ENCODE measurements at places on chromosomes 5 and 9. TPM values are rescaled to one million over a fixed set of nuclear protein-coding genes. Genes with fewer than 3 reads are reported as not detected.

Gene MLANA
- total RNA-seq, result 46.7 TPM

Gene SCGB3A2
- total RNA-seq, result not detected

Gene CYLC2
- not detected for total RNA-seq

Gene AHRR
- total RNA-seq, result 10.7 TPM

Gene PDGFRB
- total RNA-seq, result 23.8 TPM

Gene TNC
- 24.7 TPM for total RNA-seq

Gene ADAMTS12
- 1.3 TPM for total RNA-seq

Gene LRRC19
- total RNA-seq, result not detected

Gene ZFP37
- 1.5 TPM for total RNA-seq

DNA sequence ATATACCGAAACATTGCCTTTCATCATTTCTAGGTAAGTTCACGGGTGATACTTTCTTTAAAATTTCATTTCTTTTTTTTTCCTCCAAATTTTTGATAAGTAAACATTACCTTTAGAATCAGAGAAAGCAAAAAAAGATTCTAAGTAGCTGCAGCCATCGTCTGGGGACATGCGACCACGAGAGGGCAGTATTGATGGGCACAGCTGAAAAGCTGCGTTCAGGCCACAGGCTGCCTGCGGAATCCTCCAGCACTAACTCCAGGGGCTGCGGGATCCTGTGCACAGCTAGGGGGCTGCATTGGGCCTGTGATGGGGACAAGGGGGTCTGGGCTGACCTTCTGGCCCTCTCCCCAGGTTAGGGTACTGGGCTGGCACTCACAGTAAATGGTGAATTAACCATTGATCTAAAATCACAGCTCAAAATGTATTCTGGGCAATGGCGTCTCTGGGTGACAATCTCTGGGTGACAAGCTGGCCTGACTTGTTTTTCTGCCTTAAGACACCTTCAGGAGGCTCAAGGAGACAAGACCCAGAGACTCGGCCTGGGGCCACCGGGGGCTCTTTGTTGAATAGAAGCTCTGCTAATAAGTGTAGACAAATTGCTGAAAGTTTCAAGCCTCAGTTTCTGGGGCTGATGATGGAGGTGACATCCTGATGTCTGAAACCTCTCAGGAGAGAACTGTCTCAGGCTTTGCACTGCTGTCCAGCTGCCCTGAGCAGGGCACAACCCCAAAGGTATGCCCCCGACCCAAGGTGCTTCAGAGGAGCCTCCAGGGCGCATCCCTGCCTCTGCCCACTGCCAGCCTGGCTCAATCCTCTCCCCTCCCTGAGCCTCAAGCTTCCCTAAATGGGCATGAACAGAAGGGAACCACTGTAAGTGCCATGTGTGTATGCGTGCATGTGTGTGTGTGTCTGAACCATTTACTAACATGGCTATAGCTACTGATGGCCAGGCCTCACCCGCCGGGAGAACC, 44.3 kb upstream of the SARDH start:
- H3K4me3 ChIP-seq, result no peak overlapping the region
- H3K27me3 ChIP-seq, result no peaks in the 10 kb centered on the region
- no peak for DNase-seq
- no peak overlapping the region for H3K27ac ChIP-seq

DNA sequence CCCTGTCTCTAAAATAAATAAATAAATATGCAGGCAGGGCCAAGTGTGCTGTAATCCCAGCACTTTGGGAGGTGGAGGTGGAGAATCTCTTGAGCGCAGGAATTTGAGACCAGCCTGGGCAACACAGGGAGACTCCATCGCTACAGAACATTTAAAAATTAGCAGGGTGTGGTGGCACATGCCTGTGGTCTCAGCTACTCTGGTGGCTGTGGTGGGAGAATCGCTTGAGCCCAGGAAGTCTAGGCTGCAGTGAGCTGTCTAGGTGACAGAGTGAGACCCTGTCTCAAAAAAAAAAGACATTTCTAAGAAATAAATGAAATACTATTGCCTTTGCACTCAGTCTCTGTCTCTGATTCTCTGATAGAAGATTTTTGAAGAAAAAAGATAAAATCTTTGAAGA, 1.2 kb upstream of the PCDHGA10 start:
- H3K27me3 ChIP-seq, result peaks cover 3% of the 10 kb centered on the region
- H3K4me3 ChIP-seq, result no peak overlapping the region
- H3K4me1 ChIP-seq, result no peaks in the 10 kb centered on the region

DNA sequence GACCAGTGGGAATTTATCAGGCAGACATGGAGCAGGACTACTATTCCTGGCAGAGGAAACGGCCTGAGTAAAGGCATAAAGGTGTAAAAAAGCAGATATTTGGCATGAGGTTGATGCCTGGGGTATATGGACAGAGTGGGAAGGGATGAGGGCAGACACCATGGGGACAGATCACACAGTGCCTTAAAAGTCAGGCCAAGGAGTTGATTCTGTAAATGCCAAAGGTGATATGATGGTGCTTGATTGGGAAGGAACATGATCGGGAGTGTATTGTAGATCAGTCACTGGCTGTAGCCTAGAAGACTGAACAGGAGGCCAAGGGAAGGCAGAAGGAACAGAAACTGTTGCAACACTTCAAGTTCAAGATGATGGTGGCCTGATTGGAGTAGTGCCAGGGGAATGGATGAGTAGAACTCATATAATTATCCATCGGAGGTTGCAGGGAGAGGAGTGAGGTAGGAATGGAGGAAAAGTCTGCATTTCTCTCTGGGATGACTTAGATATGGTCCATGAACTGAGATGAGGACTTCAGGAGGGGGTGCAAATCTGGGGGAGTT, 594.3 kb upstream of the KLF4 start:
- H3K36me3 ChIP-seq, result no peaks in the 10 kb centered on the region
- peaks cover 5% of the 10 kb centered on the region for H3K4me1 ChIP-seq
- H3K27me3 ChIP-seq, result no peaks in the 10 kb centered on the region
- no peak for DNase-seq
- H3K4me3 ChIP-seq, result no peak overlapping the region
- H3K27ac ChIP-seq, result no peak overlapping the region

- H3K27ac ChIP-seq, result no peak overlapping the region
- H3K4me1 ChIP-seq, result peaks cover 10% of the 10 kb centered on the region
- no peak overlapping the region for H3K4me3 ChIP-seq
- no peak for DNase-seq
Observed at GRCh38 chr9:137531099-137531765, 19.0 kb downstream of the PNPLA7 start.

DNA sequence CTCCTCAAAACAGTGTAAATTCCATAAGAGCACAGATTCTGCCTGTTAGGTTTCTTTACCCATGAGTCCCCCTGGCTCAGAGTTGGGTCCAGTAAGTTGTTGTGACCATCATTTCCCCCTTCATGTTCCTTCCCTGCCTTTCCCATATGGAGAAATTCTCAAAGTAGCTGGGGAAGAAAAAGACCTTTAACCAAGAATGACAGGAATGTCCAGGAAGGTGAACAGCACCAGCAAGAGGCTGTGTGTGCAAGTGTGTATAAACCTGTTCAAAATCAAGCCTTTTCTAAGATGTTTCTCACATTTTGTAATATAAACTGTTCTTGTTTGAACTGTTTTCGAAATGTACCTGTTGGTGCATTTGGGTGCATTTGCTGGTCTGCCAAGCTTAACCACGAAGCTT, 238.2 kb downstream of the SLIT3 start:
- H3K4me3 ChIP-seq, result no peak overlapping the region
- DNase-seq, result no peak
- no peaks in the 10 kb centered on the region for H3K4me1 ChIP-seq
- H3K36me3 ChIP-seq, result no peaks in the 10 kb centered on the region
- H3K27me3 ChIP-seq, result no peaks in the 10 kb centered on the region
- H3K27ac ChIP-seq, result no peak overlapping the region

DNA sequence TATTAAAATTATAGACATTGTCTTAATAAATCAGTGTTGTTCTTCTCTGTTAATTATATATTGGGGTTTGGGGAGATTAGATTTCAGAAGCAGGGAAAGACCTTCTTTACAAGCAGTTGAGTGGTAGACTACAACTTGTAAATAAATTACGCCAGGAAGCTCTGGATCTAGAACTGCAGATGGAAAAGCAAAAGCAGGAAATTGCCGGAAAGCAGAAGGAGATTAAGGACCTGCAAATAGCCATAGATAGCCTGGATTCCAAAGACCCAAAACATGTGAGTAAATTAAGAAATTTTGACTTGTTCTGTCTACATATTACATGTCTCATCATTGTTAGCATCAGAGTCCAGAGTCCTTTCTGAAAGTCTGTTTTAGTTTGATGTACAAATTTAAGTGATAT, 43.5 kb downstream of the CNTRL start:
- no peak for DNase-seq
- H3K36me3 ChIP-seq, result no peaks in the 10 kb centered on the region
- H3K27ac ChIP-seq, result no peak overlapping the region

DNA sequence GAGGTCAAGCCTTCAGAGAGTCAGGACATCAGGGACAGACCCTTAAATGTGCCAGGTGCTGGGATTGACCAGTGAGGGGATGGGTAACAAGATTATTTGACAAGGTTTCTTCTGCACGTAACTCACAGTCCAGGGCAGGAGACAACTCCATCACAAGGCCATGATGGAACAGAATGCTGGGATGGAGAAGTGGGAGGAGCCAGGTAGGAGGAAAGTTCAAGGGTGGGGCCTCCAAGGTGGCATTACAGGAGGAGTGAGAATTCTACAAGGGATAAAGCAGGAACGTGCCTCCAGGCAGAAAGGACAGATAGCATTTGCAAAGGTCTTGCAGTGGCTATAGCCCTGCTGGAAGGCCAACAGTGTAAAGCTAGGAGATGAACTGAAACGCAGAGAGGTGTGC, 102.2 kb downstream of the FGF18 start:
- H3K36me3 ChIP-seq, result no peaks in the 10 kb centered on the region
- DNase-seq, result no peak
- no peak overlapping the region for H3K4me3 ChIP-seq
- peak overlapping the region; percentile 59 for H3K27ac ChIP-seq

DNA sequence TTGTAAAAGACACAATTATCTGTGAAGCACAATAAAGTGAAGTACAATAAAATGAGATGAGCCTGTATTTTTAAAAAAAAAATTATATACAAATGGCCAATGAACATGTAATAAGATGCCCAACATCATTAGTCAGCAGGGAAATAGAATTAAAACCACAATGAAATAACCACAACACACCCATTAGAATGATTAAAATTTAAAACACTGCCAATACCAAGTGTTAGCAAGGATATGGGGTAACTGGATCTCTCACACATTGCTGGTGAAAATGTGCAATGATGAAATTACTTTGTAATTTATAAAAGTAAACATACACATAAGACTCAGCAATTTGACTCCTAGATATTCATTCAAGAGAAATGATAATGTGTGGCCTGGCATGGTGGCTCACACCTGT, 62.8 kb downstream of the SHOC1 start:
- no peak overlapping the region for H3K27ac ChIP-seq
- H3K4me1 ChIP-seq, result no peaks in the 10 kb centered on the region
- H3K4me3 ChIP-seq, result no peak overlapping the region
- H3K27me3 ChIP-seq, result no peaks in the 10 kb centered on the region
- no peak for DNase-seq
- H3K36me3 ChIP-seq, result no peaks in the 10 kb centered on the region

DNA sequence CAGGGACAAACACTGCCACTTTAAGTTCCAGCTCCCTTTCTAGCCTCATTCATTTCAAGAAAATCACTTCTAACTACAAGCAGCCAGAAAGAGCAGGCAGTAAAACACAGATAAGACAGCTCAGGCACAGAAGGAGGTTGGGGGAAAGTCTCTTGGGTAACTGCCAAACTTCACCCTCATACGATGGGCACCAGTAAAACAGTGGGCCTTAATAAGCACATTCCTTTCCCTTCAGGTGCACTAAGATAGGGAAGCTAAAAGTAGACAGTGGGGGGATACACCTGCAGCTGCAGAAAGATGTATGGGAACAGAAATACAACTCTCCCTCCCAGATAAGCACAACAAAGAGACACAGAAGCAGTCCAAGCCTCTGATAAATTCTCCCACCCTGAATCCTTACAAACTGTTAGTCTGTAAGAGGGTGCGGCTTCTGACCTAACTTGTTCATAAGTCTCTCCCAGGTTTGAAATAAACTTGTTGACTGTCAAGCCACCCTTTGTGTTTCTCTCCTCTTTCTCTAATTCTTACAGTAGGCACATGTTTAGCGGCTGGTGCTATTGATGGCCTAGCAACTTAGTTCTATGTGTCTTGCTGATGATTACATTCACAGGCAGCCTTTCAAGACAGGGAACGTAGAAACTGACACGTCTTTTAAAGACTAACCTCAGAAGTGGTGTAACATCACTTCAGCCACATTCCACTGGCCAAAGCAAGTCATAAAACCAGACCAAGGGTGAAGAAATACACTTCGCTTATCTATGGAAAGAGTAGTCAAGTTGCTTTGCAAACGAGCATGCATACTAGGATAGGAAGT, 6.8 kb upstream of the CKS2 start:
- H3K27ac ChIP-seq, result no peak overlapping the region
- no peak overlapping the region for H3K4me3 ChIP-seq
- no peaks in the 10 kb centered on the region for H3K36me3 ChIP-seq
- H3K4me1 ChIP-seq, result no peaks in the 10 kb centered on the region
- DNase-seq, result no peak
- H3K27me3 ChIP-seq, result no peaks in the 10 kb centered on the region

GRCh38 chr5:88672644-88673252, 210.2 kb downstream of the MEF2C start:
- H3K4me3 ChIP-seq, result no peak overlapping the region
- H3K27me3 ChIP-seq, result peaks cover 100% of the 10 kb centered on the region
- no peaks in the 10 kb centered on the region for H3K36me3 ChIP-seq
- peaks cover 32% of the 10 kb centered on the region for H3K4me1 ChIP-seq

DNA sequence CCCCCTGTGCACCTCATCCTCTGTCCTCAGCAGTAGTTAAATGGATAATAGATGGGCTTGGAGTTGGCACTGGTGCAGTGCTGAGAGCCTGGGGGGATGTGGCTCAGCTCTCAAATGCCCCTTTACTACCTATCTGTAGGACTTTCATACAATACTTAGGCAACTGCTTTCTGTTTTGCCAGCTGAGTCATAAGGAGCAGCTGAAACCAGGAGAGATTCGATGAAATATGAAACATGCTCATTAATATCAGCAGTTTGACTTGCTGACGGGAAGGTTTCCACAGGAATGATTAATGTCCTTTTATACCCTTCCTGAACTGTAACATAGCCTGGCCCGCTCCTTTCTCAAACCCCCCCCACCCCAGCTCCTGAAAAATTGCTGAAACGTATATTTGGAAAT, 142.6 kb downstream of the SAXO1 start:
- no peaks in the 10 kb centered on the region for H3K27me3 ChIP-seq
- no peak for DNase-seq
- H3K4me1 ChIP-seq, result no peaks in the 10 kb centered on the region
- no peak overlapping the region for H3K27ac ChIP-seq
- no peaks in the 10 kb centered on the region for H3K36me3 ChIP-seq
- no peak overlapping the region for H3K4me3 ChIP-seq

Data from suprapubic skin (tissue), 4 donors.